ENCODE measurements at places on chromosomes 3 and 15.

GRCh38 chr15:26376243-26376642, 396.6 kb downstream of the GABRB3 start:
- no peak for DNase-seq

DNA sequence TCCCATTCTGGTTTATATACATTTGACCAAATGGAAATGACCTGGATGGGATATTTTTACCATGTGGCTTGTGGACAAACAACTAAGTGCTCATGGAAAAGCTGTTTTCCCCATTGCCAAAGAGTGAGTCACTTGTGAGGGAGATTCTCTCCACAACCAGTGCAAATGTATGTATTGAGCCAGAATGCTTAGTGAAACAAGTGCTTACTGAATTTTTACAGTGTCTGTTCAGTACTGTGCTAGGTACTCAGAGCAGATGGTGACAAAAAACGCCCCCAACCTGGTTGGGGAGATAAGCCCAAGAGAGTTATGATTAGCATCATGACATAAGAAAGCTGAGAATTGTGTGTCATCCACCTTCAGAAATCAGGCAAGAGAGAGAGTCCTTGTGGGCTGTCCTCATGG, 2.3 kb downstream of the CHP1 start:
- peak; percentile 74 for DNase-seq

GRCh38 chr15:31261266-31262142, 65.1 kb upstream of the KLF13 start:
- DNase-seq: no peak

DNA sequence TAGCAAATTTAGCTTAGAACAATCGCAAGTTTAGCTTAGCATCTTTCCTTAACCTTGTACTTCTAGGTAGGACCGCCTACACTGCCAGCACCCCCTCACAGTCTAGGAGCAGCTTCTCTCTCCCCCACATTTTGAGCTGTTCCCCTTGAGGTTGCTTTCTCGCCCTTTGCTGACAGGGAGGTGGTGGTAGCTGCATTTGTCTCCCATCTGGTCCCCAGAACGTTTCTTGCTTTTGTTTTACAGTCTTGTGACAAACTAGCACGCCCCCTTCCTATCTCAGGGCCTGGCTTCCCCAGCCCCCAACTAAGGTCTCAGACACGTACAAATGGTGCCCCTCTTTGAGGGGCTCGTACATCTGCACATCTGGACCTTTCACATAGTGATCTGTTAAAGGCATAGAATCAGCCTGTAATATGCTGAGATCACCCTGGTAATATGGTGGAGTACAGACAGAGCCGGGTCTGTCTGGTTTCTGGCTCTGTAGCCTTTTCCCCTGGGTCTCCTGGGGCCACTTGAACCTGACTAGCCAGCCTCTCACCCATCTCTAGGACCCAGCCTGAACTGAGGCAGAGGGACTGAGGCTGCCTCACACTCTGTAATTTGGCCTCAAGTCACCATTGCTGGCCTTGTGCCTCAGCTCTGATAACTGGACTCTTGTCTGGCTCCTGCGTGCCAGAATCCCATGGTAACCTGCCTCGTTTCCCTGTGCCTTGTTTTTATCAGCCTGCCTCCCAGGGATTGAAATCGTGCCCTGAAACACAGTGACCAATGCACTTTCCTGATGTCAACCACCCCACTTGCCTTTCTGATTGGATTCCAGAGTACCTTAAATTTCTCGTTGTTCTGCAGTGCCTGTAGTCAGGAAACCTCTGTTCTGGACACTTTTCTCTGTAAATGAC, 27.7 kb downstream of the CRTC3 start:
- DNase-seq: peak; percentile 51

- DNase-seq: peak; percentile 71
Measured at GRCh38 chr3:138329127-138329983, at the start of gene NME9. NME9 (minus strand) TSS chr3:138329851; CDS start chr3:138329335, 516 bp downstream.

GRCh38 chr3:130582457-130583153, 65.6 kb downstream of the COL6A6 start:
- DNase-seq: no peak

DNA sequence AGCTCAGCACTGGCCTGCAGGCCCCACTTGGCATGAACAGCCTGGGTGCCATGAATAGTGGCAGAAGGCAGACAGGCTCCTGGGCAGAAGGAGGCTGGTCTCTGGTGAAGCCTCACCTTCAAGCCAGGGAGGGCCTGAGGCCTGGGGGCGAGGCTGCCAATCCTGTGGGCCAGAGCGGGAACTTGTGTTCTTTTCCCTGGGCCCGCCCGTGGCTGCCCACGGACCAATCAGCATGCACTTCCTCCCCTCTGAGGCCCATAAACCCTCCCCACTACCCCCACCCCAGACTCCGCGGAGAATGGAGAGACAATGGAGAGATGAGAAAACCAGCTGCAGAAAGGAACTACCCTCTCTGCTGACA, 283.8 kb upstream of the ROBO1 start:
- no peak for DNase-seq

- DNase-seq: no peak
Measured at GRCh38 chr3:20125897-20126296, 60.1 kb downstream of the SGO1 start.

GRCh38 chr3:9172851-9173321, 76.6 kb downstream of the SRGAP3 start:
- no peak for DNase-seq

DNA sequence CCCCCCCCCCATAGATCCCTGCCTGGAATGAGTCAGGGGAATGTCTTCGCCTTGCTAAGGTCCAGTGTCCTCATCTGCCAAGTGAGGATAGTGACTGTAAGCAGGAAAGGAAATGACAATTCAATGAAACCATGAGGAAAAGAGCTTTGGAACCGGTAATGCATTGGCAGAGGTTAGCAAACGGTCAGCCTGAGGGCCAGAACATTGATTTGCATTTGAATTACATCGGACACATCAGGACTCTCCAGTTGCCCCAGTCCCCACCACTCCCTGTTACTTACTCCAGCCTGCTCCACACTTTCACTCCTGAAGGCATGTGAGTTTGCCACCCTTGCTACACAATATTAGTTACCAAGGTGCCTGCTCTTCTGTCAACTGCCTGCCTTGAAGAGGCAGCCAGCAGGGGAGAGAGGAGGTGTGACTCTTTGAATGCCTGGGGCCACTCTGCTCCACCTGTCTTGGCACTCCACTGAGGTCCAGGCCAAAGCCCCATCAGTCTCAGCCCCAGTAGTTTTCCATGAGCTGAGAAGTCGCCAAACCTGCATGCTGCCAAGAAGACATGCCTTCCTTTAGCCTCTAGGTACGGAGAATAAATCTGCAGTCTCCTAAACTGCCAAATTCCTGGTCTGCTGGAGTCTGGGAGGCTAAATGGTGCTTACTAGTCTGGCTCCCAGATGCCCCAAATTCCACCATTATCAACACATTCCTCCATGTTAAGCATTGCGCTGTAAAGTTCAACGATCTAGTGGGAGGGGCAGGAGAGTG, 191.7 kb upstream of the TLE3 start:
- DNase-seq: no peak

GRCh38 chr15:46315434-46315833, 680.6 kb downstream of the SQOR start:
- no peak for DNase-seq

DNA sequence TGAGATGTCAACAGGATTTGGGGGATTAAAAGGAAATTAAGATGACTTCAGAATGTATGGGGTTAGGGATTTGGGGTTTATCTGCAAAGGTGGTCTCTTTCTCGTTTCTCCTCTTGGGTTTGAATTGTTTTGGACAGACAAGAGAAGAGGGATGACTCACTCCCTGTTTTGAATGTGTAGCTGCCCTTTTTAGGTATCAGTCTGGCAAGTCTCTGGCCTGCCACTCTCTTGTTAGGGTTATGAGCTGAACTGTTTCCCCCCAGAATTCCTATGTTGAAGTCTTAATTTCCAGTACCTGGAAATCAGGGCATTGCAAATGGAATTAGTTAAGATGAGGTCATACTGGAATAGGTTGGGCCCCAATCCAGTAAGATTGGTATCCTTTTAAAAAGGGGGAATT, 291.7 kb downstream of the MEX3B start:
- DNase-seq: no peak

GRCh38 chr15:100570735-100571313, 31.2 kb downstream of the LINS1 start:
- DNase-seq: no peak

All from fibroblast of lung (primary cell).